ENCODE measurements at places on chromosomes 7 and 10. TPM values are rescaled to one million over a fixed set of nuclear protein-coding genes. Genes with fewer than 3 reads are reported as not detected.

DNA sequence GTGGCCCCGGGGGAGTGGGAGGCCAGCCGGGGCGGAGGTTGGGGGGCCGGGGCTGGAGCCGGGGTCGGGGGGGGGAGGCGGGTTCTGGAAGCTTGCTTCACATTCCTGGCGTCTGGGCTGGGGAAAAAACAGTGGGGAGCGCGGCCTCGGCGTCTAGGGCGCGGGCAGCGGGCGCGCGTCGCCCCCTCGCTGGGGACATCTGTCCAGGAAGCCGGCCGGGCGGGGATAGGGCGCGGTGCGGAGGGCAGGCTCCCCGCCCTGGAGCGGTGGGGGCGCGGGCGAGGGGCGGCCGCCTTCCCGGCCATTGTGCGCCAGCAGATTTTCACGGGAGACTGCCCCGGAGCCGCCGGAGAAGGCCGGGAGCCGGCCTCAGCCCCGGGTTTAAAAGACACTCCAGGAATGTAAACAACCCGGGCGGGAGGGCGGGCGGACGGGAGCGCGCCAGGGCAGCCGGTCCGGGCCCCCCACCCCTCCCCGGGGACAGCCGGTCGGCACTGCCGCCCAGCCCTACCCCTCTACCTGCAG is 1.4 kb downstream of the ZMIZ1 start:
- no peak for DNase-seq

Gene CCL24
- total RNA-seq = not detected

Gene UMAD1
- 14.2 TPM for total RNA-seq

Gene SPDYE6
- total RNA-seq = not detected

Gene LRRC17
- not detected for total RNA-seq

Gene FOXP2
- not detected for total RNA-seq

- no peak for DNase-seq
Observed at GRCh38 chr10:8439040-8439439, 384.6 kb downstream of the GATA3 start.

GRCh38 chr10:19772972-19773371 is 43.3 kb upstream of the PLXDC2 start:
- DNase-seq = no peak

DNA sequence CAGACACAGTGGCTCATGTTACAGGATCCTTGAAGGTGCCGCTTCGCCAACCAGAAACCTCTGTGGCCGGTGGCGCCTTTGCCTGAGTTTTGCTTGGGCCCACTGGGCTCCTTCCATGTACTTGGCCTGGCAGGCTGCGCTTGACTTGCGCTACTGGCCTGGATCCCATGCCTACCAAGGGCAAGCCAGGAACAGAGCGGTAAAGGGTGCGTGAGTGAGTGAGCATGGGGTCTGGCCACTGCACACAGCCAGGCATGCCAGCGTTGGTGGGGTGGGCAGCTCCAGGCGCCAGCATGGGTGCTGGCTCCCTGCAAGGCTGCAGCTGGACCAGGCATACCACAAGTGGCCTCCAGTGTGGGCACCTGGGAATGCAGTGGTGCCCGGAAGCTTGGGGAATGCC is 16.3 kb upstream of the TSPAN15 start:
- no peak for DNase-seq

Gene HOXA4
- not detected for total RNA-seq

- no peak for DNase-seq
Observed at GRCh38 chr10:92690915-92691590, 1.3 kb downstream of the HHEX start.

DNA sequence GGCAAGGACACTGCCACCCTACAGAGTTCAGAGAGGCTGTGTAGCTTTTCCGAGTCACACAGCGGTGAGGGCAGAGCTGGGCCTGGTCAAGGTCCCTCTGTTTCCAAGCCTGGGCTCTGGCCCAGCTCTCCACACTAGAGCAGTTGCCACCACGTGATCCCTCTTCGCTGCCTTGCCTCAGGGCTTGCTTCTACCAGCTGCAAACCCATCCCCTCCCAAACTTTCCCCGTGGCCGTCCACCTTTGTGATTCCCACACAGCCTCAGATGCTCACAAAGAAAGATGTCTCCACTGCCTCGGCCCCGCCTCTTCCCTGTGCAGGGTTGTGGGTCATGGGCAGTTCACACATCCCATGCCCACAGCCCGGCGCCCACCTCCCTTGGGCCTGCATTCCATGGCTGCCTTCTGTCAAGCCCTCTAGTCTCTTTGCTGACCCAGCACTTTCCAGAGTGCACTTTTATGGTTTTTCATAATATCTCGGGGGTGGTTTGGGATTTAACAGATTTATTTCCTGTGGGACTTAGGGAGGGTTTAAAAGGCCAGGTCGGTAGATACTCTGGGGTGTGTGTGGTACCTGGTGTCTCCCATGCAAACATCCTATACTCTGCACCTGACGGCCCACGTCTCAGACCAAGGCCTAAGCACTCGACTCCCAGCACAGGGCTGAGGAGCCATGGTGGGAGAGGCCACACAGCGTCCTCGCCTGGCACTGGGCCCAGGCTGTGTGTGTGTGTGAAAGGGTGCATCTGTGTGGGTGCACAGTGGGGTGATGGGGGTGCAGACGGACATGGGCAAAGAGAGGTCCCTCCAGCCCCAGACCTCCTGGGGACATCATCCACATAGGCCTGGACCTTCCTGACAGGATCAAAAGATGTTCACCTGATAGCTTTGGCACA is 59.6 kb downstream of the PKD1L1 start:
- no peak for DNase-seq

- no peak for DNase-seq
Observed at GRCh38 chr7:121369462-121369861, 26.6 kb downstream of the FAM3C start.

- DNase-seq = peak; percentile 15
Observed at GRCh38 chr10:24209432-24209771, 464 bp downstream of the KIAA1217 start.

- DNase-seq = no peak
Observed at GRCh38 chr10:76291885-76292284, 860.5 kb downstream of the LRMDA start.

Gene AMPH
- total RNA-seq = not detected

GRCh38 chr7:103379270-103379975 is 32.0 kb downstream of the PSMC2 start:
- no peak for DNase-seq

Gene ITPRID1
- not detected for total RNA-seq

GRCh38 chr7:13742126-13742525 is 247.3 kb downstream of the ETV1 start:
- no peak for DNase-seq

GRCh38 chr7:140300243-140301136 is 97.8 kb downstream of the SLC37A3 start:
- DNase-seq = no peak

DNA sequence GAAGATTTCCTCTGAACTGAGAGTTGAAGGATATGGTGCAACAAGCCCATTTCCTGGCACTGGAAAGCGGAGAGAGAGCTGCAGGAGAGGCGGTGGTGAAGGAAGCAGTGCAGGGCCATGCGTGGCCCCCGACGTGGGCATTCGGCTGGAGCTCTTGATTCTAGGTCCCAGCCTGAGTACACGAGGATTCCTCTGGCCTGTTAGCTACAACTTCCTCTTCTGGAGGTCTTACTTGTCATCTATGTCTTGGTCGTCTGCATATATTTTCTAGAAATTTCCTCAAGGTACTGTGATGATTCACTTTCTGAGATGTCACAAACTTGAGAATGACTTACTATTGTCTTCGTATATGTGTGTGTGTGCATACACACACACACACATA is 59.2 kb upstream of the JAZF1 start:
- DNase-seq = no peak

Gene CLDN4
- not detected for total RNA-seq

DNA sequence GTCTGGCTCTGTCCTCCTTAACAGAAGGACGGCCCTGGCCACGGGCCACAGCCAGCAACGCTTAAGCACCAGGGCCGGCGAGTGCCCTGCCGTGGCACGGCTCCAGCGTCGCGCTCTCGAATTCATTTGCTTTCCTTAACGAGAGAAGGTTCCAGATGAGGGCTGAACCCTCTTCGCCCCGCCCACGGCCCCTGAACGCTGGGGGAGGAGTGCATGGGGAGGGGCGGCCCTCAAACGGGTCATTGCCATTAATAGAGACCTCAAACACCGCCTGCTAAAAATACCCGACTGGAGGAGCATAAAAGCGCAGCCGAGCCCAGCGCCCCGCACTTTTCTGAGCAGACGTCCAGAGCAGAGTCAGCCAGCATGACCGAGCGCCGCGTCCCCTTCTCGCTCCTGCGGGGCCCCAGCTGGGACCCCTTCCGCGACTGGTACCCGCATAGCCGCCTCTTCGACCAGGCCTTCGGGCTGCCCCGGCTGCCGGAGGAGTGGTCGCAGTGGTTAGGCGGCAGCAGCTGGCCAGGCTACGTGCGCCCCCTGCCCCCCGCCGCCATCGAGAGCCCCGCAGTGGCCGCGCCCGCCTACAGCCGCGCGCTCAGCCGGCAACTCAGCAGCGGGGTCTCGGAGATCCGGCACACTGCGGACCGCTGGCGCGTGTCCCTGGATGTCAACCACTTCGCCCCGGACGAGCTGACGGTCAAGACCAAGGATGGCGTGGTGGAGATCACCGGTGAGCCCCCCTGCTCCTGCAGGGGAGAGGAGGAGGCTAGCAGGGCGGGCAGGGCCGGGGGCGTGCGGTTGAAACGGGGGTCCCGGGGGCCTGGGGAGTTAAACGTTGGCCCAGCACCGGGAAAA is at the start of gene HSPB1:
HSPB1 (plus strand) TSS at position 327 of the 855 bp plus-strand sequence; CDS start at position 367, 40 bp downstream.
- DNase-seq = peak; percentile 34

DNA sequence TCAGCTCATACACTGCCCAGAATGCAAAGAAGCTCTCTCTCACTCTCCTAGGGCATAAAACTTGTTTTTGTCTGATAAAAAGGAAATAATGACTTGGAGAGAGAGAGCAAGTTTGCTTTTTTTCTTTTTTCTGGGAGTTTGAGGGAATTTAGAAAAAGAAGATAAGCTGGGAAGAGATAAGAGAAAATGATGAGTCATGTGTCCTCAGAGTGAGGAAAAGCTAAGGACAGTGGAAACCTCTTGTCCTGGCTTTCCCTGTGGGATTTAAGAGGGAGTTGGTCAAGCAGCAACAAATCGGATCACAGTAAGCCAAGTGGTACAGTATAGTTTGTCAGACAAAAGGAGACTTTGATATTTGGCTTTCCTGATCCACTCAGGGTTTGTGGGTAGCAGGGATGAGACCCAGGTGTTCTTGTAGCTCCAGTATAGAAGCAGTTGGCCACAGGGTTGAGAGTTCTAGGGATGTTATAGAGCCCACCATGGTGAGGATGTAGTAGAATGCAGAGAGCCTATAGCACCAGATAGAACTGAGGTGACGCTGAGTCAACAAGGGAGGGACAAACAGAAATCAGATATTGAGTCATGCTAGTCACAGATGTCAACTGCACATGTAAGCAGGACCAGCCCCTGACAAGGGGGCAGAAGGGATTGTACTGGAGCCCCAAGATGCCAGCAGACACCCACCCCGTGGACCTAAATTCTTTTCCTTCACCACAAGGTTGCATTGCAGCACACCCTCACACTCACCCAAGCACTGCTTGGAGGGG is 219.3 kb upstream of the TAC1 start:
- no peak for DNase-seq

DNA sequence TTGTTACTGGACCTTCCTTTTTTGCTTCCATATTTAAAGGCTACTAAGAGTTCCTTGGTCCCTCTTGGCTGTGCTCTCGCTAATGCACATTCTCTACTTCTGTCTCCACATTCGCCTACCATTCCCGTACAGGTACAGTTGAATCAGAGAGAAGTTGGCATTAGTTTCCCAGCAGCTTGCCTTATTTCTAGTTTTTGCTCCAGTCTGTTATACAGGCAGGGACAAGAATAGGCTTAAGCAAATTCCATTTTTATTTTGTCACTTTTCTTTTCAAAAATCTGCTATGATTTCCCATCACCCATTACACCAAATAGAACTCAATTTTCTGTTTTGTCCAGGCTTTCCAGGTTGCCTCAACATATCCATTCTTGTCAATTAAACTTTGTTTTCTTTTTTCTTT is 29.9 kb downstream of the DYNC1I1 start:
- no peak for DNase-seq

DNA sequence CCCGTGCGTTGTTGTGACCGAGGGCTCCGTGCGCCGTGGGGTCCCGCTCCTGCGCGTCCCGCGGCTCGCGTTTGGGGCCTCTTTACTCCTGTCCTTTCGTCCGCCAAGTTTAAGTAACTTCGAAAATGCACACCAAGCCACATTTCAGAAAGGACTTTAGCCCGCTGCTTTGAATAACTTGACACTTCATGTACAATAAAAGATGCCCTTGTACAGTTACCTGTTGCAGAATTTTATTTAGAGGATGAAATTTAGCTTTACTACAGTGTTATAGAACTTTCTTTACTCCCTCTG is 459 bp downstream of the SUGCT start:
- no peak for DNase-seq

DNA sequence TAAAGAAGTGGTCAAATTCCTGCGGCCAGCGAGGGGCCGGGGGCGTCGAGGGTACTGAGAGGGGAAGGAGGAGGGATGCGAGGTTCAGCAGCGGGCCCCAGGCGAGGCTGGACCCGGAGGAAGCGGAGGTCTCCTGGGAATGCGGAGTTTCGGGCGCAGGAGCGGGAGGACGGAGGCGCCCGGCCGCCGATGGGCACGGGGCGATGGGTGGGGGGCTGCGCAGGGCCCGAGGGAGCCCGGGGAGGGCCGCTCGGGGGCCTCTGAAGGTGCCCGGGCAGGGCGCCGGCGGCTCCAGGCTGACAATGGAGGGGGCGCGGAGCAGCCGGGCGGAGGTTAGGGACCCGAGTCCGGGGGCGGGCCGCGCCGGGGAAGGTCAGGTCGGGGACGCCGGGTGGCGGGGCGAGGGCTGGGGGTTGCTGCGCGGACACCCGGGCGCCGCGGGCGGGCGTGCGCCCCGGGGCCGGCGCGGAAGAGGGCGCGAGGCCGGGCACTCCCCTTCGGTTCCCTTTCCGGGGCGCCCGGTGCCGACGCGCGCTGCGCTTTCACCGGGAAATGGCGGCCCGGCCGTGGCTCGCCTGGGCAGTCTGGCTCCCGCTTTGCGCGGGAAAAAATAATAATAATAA is 683 bp downstream of the MACROH2A2 start:
- DNase-seq = no peak

DNA sequence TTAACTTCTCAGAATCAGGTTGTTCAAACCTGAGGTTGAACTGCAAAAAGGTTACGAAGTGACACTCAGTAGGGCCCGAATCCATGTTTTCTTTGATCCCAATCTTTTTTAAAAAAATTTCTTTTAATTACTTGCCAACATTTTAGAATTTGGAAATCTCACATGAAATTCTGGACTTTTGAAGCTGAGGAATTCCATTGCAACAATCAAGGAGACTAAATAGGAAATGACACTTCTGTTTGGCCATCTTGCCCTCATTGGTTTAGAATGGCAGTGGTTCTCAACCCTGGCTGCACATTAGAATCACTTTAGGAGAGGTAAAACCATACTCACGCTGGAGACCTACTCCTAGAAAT is 471 bp upstream of the TOMM7 start:
- no peak for DNase-seq

DNA sequence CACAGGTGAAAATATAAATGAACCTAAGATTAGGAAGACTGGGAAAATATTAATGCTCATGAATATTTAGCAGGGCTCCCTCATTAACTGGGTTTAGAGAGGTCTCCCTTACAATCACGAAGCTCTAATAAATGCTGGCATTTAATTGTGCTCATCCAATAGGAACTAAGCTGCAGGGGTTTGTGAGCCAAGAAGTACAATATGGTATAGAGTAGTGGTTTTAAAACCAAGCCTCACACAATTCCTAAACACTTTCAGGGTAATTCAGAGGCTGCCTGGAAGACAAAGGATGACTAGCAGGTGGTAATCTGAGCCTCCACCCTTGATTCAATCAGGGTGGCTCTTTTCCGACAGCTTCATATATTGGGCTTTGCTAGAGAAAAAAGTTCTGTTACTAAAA is 103.3 kb downstream of the GPAM start:
- no peak for DNase-seq

Gene SMO
- total RNA-seq = 0.56 TPM
